CD4-positive, alpha-beta T cell treated with Interleukin-21 for 1 hour (primary cell): ENCODE measurements at places on chromosomes 7 and 10.

GRCh38 chr10:12727832-12728215 lies 273.7 kb downstream of the CCDC3 start:
- no peak for DNase-seq

DNA sequence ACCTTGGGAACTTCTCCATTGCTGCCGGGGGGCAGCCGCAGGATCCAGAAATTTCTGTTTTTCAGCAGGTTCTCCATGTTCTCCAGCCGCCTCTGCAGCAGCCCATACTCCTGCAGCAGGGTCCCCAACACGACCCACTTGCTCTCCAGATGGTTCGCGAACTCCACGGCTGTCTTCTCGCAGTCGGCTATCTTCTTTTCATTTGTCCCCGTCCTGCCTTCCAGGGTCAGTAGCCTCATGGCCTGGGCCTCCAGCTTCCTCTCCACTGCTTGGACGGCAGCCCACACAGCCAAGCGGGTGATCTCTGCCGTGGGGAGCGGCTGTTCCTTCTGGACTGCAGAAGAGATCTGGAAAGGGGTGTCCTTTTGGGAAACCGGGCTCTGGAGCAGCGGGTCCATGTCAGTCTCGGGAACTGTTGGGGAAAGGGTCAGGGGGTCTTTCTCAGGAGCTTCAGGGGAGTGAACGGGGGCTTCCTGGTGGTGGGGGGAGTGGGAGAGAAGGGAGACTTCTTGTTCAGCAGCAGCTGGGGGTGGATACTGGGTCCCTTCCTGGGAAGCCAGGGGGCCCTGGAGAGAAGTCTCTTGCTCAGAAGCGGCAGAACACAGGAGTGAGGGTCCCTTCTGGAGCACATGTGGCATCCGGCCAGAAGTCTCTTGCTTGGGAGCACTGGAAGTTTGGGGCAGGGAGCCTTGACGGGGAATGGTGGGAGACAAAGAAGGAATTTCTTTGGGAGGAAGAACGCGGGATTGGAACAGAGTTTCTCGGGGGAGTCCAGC lies 5.5 kb downstream of the ZNF777 start:
- DNase-seq = no peak

- no peak for DNase-seq
Observed at GRCh38 chr7:73345538-73345937, 17.6 kb downstream of the FKBP6 start.

DNA sequence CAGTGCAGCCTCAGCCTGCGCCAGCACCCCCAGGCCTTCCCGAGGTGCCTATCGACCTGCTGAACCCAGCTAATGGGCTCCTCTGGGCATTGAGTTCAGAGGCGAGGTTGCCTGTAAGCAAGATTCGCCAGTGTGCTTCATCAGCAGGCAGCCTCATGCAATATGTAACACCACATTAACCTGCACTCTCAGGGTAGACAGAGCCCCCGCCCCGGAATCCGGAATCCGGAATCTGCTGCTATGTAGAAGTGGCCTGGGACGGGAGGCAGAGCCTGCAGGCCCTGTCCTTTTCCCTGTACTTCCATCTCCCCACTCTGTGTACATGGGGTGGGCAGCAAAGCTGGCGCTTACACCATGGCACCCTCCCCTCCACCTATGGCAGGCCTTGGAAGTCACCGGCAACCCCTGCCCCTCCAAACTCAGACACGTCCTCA lies 83.9 kb upstream of the RET start:
- DNase-seq = no peak

GRCh38 chr7:80392229-80393169 lies 119.4 kb downstream of the GNAT3 start:
- no peak for DNase-seq

GRCh38 chr7:141585592-141586510 lies 34.6 kb downstream of the AGK start:
- DNase-seq = no peak

GRCh38 chr7:105245398-105246114 lies 143.2 kb downstream of the SRPK2 start:
- DNase-seq = no peak

DNA sequence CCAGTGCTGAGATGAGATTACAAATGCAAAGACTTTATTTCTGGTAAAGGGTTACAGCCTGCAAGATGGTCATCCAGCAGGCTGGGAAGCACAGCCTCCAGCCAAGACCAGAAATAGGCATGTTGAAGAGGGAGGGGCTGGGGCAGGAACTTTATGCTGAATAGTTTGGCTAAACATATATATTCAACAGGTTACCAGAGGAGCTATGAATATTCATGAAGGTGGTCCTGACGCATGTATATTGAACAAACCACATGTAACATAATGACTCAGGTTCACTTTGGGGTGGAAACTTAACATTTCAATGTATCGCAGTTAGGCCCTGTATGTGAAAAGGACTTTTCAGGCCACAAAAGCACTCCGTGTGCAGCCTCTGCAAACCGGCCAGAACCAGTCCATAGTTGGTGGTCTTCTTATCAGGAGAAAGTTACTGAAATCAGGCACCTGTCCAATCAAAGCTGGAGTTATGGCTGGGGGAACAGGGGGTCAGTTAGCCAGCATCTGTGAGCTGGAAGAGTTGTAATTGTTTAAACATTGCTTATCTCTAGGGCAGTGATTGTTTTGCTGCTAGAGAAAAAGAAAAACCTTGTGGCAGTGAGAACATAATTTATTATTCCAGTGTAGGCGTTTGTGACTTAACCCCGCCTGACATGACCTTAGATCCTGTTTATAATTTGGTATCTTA lies 372.9 kb upstream of the AUTS2 start:
- no peak for DNase-seq

DNA sequence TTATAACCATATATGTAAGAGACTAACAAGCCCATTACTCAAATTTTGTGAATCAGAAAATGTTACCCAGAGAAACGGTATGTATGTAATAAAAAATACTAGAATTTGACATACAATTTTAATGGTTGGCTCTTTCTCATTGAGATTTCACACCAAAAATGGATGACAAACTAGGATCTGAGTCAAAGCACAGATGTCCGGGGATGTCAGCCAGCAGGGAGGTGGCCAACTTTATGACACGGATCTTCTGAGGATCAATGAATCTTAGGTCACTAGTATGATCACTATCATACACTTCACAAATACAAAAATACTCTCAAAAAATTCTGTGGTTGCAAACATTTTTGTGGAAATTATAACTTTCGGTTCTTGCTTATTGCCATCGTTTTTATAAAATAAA lies 173.5 kb upstream of the NFE2L3 start:
- DNase-seq = no peak

- no peak for DNase-seq
Observed at GRCh38 chr7:52344015-52344414, 691.4 kb upstream of the POM121L12 start.

DNA sequence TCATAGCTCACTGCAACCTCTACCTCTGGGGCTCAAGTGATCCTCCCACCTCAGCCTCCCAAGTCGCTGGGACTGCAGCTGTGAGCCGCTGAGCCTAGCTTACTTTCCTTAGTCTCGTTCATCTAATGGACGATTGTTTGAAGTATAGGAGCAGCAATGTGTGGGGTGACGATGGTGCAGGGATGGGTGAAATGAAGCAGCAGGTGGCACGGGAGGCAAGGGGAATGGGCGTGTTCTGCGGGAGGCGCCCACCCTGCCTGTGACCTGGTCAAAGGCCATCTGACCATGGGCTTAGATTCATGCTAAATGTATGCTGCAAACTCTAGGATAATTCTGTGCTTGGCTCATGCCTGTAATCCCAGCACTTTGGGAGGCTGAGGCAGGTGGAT lies 210.7 kb downstream of the MAD1L1 start:
- no peak for DNase-seq

DNA sequence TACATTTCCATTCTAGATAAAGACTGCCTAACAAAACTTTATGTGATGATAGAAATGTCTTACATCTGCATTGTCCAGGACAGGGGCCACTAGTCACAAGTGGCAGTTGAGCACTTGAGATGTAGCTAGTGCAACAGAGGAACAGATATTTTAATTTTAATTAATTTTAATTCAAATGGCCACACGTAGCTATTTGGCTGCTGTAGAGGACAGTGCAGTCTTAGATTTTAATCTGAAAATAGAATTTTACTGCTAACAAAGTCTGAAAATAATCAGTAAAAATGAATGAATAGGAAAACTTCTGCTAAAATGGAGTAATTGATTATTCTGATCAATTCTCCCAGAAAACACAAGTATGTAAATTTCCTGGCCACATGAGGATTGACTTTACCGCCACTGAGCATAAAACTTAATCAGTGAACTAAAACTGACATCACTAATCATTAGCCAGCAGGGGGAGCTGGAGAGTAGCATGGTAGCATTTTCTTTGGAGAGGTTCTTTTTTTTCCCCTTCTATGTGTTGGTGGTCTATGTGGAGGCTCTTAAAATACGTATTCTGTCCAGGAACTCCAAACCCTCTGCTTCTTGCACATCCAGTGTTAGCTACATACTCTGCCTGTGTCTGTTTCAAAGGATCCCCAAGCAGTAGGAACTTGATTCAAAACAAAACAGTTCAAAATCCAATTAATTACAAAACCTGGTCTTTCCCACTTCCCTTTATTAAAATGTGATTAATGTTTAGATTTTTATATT lies 52.1 kb downstream of the TSPAN12 start:
- DNase-seq = peak; percentile 50

- no peak for DNase-seq
Observed at GRCh38 chr10:79221110-79222051, 125.9 kb upstream of the PPIF start.

DNA sequence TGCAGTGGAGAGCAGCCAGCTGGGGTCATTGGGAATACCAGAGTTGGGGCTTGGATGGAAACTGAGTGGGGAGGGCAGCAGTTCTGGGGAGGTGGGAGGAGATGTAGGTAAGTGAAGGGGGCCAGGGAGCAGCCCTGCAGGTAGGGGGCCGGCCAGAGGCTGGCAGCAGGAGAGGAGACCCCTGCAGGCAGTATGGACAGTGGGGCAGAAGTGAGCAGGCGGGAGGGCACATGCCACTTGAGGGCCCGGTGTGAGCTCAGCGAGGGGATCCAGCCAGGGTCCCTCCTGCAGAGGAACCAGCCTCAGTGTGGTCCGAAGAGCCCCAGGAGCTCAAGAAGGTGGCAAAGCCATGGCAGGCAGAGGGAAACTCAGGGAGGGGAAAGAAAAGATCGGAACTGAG lies 75.4 kb downstream of the WDR11 start:
- DNase-seq = no peak

DNA sequence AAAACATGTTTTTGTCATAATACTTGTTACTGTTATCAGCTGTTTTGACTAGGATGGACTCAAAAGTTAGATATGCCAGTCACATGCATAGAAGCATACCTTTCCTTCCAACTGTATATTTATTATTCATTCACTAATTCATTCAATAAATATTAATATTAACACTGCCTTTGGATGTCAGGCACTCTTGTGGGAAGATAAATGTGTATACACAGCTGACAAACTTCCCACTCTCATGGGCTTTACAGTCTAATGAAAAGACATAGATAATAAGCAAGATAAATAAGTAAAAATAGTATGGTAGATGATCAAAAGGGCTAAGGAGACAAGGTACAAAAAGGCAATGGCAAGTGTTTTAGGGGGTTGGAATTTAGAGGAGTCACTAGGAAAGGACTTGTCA lies 180.1 kb upstream of the SMIM30 start:
- no peak for DNase-seq

GRCh38 chr10:84306751-84307384 lies 21.5 kb upstream of the CCSER2 start:
- DNase-seq = no peak

DNA sequence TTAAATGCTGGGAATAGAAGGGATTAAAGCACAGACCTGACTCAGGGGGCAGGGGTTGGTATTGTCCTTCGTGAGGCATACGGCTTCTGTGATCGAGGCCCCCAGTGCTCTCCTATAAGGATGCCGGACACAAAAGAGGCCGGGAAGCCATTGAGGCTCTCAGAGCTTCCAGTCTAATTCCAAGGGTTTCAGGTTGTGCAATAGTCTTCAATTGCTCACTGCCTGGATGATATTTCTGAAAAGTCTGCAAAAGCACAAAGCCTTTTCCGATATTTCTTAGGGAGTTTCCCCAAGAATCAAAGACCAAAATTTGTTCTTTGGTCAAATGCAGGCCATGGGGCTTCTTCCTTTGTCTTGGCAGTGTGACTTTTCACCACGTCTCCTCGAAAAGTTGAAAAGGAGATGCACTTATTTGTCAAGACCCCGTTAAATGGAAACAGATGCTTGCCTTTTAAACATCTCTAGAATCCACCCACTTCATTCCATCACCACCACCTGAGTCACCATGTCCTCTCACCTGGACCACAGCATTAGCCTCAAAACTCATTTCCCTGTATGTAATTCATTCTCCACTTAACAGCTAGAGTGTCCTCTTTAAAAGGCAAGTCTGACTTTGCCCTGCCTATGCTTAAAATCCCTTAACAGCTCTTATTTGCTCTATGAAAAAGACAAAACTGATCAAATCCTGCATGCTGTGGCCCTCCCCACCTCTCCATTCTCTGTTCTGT lies 134.8 kb upstream of the NAMPT start:
- DNase-seq = no peak

- peak; percentile 70 for DNase-seq
Observed at GRCh38 chr10:22321156-22321923, 441 bp downstream of the BMI1 start.

- DNase-seq = no peak
Observed at GRCh38 chr10:31694126-31694685, 234.4 kb downstream of the ARHGAP12 start.

DNA sequence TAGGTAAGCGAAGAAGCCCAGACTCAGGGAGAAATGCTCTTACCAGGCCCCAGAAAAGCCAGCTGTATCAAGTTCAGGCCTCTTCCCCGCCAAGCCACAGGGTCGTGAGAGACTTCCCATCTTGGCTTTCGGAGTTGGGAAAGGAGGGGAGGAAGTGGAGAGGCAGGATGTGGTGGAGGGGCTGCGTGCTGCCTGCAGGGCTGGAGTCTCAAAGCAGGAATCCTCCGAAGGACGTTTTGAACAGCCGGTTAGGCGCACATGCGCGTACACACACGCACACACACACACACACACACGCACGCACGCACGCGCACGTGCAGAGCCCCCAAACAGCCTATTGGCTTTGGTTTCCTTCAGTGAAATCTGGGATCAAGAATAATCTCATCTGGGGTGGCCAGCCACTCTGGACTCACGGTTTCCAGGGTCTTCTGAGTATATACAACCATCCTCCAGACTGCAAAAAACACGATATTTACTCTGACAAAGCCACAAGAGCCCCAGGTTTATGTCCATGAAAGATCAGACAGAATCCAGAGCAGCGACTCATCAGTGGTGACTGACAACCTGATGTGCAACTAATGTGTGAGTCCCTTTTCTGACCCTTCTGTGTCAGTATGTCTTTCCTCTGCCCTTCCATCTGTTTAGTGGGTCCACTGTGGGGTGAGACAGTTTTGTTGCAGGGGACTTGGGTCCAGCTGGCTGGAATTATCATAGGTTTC lies 115.0 kb upstream of the ZNF438 start:
- DNase-seq = no peak

GRCh38 chr7:129212596-129212995 lies 12.2 kb upstream of the AHCYL2 start:
- no peak for DNase-seq

GRCh38 chr7:117262546-117262945 lies 60.3 kb downstream of the WNT2 start:
- DNase-seq = no peak

DNA sequence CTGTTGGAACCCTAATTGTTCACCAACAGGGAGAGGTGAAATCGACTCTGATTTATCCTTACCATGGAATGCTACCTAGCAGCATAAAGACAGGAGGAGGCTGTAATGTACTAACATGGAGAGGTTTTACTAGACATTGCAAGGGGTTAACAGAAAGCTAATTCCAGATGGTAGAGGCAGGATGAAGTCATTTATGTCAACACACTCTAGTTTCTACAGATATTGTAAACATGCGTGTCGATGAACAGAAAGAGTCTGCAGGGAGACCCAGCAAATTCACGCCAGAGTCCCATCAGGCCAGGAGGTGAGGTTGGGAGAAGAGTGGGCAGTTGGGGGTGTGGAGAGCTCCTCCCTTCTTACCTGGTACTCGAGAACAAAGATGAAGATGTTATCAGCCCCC lies 7.0 kb downstream of the NPC1L1 start:
- no peak for DNase-seq
